NCI-H187 (cell line): ENCODE measurements at places on chromosomes 3 and 15.

GRCh38 chr15:55279746-55280351 is 9.8 kb downstream of the RAB27A start:
- no peak for DNase-seq

DNA sequence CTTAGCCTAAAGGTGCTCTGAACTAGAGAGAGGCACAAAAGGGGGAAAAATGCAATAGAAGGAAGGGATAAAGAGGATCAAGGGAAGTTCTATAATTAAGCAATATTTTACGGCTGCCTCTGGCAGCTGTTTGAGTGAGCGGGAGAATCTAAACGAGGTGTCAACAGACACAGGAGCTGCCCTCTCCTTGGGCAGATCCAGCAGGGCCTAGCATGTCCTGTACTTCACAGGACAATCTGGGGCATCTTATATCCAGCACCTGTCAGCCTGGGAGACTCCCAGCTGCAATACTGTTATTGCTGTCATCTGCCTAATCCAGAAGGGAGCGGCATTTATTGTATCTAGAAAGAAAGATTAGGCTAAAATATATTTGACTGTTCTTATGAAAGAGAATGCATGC is 68.9 kb downstream of the WWTR1 start:
- DNase-seq, result no peak

GRCh38 chr15:99320374-99321215 is 69.3 kb downstream of the LRRC28 start:
- DNase-seq, result no peak

DNA sequence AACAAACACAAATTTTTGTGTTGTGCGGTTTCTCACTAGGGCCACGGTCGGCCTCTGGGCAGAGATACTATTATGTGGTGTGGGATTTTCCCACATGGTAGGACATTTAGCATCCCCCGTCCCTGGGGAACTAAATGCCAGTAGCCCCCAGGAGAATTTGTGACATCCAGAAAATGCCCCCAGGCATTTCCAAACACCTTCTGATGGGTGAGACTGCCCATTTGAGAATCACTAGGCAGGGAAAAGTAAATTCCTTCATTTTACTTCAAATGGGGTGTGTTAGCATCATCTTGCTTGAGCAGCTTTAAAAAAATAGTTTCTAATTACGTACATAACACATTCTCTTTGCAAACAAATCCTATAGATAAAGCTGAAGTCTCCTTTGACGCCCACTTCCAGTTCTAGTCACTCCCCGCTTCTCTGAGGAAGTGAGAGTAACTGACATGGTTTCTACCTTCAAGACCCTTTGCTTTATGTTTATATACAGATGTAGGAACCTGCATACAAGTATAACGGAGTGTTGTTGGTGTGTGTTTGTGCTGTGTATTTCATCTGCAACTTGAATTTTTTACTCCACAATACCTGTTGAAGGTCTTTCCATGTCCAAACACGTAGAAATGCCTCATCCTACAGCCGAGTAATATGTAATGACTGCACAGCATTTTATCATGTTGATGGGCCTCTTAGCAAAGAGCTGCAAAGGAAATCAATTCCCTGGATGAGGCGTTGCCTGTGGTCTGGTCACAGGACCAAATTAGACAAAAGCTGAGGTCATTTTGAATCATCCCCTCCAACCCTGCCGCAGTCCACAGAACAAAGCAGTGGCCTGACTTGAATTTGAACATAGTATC is 31.4 kb upstream of the ZBTB38 start:
- DNase-seq, result no peak
